ENCODE measurements at places on chromosomes 3 and 15.

DNA sequence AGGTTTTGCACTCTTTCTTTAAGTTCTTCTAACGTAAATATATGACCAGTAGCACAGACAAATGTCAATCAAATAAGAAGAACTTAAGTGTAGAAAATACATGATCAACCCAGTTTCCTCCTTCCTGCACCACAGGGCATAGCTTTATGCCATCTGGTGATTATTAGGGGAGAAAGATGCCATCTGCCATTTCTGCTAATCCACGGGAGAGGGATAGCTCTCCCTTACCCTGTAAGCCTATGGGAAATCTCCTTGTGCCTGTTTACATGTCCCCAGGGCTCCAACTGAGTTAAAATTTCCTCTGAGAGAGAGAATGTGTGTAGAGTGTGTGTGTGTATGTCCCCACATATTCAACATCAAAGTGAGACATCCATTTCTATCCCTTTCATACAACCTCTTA, 135.9 kb downstream of the RSL24D1 start:
- DNase-seq, result no peak

GRCh38 chr3:98655666-98656065, 62.3 kb upstream of the CPOX start:
- peak; percentile 34 for DNase-seq

DNA sequence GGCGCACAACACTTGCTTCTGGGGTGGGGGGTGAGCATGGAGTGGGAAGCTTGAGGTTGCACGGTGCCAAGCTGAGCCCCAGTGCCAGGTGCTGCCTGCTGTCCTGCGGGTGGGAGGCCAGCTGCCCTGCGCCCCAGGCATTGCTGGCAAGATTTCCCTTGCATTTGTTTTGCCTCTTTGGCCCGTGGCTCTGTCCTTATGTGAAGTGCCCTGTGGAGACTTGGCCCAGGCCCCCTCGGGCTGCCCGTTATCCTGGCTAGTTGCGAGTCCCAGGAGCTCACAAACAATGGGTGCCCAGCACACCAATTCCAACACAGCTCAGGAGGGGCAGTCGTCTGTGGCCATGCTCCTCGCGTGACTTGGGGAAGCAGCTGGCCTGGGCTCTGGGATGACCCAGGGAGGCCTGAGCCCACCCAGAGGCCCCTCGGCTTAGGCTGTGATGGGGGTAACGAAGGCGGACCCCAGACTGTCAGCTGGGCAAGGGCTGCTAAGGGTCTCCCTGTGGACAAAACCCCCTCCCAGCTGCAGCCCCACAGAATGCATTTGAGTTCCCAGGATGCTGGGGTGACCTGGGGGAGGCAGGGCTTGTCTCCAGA, 5.9 kb downstream of the C3orf22 start:
- no peak for DNase-seq

DNA sequence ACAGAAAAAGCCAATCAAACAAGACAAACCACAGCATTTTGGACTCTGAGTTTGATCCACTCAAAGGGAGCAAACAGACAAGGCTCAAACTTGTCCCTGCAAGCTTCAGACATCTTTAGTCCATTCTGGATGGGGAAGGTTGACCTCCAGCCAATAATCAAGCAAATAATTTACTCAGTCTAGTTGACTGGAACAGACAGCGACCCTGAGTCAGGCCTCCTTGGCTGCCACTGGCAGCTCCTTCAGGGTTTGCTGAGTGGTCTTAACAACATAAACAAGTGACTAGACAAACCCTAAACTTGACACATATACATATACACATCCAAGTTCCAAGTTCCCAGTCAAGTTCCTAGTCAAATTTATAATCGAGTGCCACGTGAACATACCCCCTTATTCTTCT, 313.9 kb downstream of the POLQ start:
- no peak for DNase-seq

DNA sequence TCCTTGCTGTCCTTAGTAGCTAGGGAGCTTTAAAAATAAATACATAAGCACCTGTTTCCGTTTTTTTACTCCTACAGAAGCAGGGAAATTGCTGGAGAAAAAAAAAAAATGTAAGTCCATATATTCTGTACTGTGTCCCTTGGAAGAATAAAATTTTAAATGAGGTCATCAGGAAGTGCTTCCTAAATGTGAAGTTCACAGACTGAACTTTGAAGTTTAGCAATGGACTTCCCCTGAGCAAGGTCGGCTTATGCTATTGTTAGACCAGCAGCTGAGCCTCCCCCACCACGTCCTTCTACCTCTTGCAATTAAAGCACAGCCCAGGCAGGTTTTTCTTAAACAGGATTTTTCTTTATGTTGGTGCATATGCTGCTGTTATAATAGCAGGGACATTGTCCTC, 26.3 kb downstream of the LIPC start:
- no peak for DNase-seq

Data from EL (cell line).